Fibroblast of the aortic adventitia (primary cell): ENCODE measurements at places on chromosomes 2 and 18. TPM values are rescaled to one million over a fixed set of nuclear protein-coding genes. Genes with fewer than 3 reads are reported as not detected.
A peak's percentile ranks its signal among the peaks of the same experiment; 100 is the strongest.

SLC14A1 gene
- 5.6 and 254 TPM in 2 replicates for total RNA-seq

GRCh38 chr2:151280271-151280670 is 9.2 kb downstream of the NMI start:
- peak; percentile 87 for DNase-seq

- DNase-seq: no peak
These were observed 20.3 kb upstream of the SH3RF3 start for GRCh38 chr2:109108740-109109139.

- no peak for DNase-seq
These were observed 1488.0 kb upstream of the CELF4 start for GRCh38 chr18:39053571-39053970.

CNRIP1 gene
- total RNA-seq: 40.0 and 46.9 TPM in 2 replicates

- no peak for DNase-seq
These were observed 334.1 kb downstream of the GBX2 start for GRCh38 chr2:235833971-235834620.

KIAA2012 gene
- not detected in 2 replicates for total RNA-seq

INHA gene
- total RNA-seq: 0.18 and 2.0 TPM in 2 replicates

- no peak for DNase-seq
These were observed 1293.6 kb upstream of the ZEB2 start for GRCh38 chr2:145813481-145813880.

DNA sequence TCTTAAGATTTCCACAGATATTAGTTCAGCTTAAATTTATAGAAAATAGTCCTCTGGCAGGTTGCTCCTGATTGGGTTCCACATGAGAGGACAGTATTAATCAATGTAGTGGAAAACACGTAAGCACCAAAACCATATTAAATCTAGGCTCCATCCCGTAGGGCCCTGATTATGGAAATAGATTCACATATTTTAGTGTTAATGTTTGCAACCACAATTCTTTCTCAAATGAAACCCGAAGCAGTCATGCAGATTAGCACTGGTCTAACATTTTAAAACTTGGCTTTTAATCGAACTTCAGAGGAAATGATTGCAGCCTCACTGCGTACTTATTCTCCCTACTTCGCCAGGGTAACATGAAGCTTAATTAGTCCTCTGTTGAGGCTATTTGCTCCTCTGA is 60.9 kb downstream of the METTL4 start:
- no peak for DNase-seq

GKN1 gene
- total RNA-seq: not detected in 2 replicates

DNA sequence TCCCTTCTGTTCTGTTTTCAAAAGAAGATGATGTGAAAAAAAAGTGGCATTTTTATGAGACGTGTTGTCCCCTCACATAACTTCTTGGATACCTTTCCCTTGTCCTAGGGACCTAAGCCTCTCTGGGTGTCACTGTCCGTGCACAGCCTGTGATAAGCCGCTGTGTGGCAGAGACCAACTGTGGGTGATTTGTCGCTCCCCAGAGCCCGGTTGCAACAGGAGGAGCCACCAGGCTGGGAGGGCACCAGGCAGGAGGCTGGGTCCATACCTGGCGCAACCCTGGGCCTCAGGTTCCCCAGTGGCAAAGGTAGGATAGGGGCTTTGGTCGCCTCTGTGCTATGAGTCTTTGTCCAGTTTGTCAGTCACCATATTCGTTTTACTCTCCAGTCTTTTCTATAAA is 82.1 kb downstream of the AGAP1 start:
- no peak for DNase-seq

ST8SIA5 gene
- total RNA-seq: 0.90 TPM in 1 of 2 replicates, not detected in the other

LCT gene
- total RNA-seq: not detected in 2 replicates

SERPINB2 gene
- 13.9 and 67.6 TPM in 2 replicates for total RNA-seq

- no peak for DNase-seq
These were observed 5.0 kb downstream of the SNED1 start for GRCh38 chr2:241003369-241003768.

DNA sequence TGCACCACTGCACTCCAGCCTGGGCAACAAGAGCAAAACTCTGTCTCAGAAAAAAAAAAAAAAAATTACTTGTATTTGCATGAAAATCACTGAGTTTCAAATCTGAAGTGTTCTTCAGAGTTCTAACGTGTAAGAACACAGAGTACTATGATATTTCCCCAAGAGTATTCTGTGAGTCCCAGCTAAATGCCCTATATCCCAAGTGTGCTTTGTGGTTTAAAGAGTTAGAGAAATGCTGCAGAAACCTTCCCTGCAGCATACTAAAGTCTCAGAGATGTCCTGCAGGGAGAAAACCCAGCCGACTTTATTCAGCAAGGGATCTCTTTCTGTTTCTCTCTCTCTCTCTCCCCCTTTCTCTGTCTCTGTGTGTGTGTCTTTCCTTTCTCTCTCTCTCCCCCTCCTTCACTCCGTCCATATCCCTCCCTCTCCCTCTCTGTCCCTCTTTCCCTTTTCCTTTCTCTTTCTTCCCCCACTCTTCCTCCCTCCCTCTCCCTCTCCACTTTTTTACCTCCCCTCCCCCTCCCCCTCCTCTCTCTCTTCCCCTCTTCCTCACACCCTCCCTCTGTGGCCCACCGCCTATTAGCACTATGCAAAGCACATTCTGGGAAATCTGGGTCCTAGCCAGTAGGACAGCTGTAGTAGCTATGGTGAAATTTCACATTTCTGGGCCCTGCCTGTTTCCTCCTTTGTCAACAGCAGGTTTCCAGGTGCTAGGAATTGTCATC is 54.2 kb downstream of the ACTR2 start:
- DNase-seq: peak; percentile 37

DNA sequence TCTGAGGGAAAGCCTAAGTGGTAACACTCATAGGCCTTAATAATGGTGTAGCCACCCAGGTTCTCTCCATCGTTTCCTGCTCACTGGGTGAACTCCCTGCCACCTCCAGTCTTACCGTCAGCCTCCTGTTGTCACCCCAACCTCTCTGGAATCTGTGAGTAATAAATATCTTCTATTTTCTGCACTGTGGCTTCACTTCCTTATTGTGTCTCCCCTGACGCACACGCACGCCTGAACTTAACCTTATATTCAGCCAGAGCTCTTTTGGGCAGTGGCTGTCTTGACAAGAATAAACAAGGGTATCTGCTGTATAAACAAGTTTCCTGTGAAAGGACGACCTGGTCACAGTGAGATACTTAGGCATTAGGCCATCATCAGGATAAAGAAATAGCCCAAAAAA is 467.2 kb downstream of the SPAG16 start:
- no peak for DNase-seq

DNA sequence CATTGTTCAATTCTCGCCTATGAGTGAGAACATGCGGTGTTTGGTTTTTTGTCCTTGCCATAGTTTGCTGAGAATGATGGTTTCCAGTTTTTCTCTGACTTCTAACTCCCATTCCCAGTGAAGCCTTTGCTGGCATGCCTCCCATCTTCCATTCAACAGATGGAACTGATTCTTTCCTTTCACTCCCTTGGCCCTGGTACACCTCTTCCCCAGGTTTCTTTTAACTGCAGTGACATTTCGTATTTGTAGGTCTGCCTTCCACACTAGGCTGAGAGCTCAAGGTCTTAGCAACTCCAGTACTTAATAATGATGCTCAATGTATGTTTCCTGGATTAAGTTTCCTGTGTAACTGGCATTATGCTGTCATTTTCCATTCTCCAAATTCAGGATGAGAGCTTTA is 48.5 kb downstream of the GAREM1 start:
- DNase-seq: peak; percentile 22

- no peak for DNase-seq
These were observed 403.3 kb downstream of the TXNL1 start for GRCh38 chr18:56235071-56235470.

MSTN gene
- total RNA-seq: 0.08 and 0.18 TPM in 2 replicates

GRCh38 chr18:48446582-48447225 is 37.5 kb upstream of the ZBTB7C start:
- DNase-seq: peak; percentile 76

REG1A gene
- total RNA-seq: not detected in 2 replicates

GRCh38 chr2:96116879-96117533 is 635 bp upstream of the ADRA2B start:
- peak; percentile 14 for DNase-seq

KCNJ13 gene
- total RNA-seq: not detected in 2 replicates

DNA sequence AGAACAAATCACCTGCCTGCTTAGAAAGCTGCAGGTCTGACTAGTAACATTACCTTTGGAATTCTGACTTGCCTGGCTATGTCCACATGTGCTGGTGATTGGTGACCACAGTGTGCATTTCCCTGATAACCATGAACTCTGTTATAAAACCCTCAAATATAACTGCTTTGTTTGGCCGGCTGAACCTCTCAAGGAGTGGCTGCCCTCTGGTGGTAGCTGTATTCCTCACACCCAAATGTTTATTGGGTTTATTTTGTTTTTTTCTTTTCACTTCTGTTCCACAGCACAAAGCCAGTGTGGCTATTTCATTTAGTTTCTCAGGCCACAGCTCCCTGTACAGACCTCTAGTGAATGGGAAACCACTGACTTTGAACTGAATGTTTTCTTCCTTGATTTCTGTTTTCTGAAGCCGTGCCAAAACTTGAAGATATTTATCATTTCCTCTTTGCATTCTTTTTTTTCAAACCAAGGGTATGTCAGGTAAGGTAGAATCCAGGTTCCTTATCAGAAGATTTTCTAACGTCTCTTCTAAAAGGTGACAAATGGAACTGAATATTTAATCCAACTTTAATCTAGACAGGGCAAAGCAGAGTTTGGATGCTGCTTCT is 549.0 kb upstream of the VRK2 start:
- DNase-seq: peak; percentile 67

GRCh38 chr18:70221915-70222278 is 16.4 kb upstream of the RTTN start:
- no peak for DNase-seq

DNA sequence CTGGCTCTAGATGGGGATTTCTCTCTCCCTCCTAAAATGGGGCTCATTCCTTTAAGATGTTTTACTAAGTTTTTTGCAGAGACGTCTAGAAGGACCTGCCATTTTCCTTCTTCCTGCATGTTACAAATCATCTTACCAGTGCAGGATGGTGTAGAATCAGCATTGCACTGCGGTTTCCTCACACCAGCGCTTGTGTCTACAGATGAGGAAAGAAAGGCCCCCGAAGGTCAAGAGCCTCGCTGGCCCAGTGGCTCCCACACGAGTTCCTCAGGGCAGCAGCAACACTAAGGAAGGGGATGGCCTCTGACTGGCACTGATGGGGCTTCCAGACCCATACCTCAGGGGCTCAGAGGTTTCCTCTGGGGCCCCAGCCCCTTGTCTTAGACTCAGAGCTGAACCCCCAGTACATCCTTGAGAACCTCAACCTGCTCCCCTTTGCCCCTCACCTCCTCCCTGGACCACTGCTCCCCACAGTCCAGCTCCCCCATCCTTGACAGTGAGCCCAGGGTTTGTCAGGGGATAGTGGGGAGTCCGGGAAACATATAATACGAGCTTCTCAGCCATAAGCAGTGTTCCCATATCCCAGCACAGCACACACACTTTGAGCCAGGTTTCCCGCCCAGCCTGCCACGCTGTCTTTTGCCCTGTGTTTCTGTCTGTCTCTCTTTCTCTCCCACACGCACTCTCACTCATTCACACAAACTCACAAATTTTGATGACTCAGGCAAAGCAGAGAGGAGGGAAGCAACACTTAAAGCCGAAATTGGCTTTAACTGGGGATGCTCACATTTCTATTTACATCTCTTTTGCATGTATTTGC is 29.4 kb downstream of the ZFP36L2 start:
- DNase-seq: no peak

SLC9A4 gene
- total RNA-seq: not detected in 2 replicates

SNED1 gene
- 77.5 and 105 TPM in 2 replicates for total RNA-seq

DNA sequence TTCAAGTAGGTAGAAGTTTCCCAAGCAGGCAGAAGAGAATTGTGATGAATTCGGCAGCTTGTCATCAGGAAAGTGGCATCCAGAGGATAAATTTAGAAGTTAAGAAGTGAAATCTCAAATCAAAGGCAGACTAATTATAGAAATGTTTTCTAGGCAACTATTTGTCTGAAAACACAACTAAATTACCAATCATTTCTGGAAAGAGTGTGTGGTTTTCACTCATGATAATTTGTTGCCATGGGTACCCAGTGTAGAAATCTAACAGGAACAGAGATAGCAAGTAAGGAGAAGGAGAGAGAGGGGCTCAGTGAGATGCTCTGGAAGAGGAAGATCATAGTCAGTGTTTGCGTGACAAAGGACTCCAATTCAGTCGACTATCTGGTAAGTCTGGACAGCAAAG is 208.1 kb downstream of the NCKAP5 start:
- no peak for DNase-seq

ALLC gene
- total RNA-seq: not detected in 2 replicates

DNA sequence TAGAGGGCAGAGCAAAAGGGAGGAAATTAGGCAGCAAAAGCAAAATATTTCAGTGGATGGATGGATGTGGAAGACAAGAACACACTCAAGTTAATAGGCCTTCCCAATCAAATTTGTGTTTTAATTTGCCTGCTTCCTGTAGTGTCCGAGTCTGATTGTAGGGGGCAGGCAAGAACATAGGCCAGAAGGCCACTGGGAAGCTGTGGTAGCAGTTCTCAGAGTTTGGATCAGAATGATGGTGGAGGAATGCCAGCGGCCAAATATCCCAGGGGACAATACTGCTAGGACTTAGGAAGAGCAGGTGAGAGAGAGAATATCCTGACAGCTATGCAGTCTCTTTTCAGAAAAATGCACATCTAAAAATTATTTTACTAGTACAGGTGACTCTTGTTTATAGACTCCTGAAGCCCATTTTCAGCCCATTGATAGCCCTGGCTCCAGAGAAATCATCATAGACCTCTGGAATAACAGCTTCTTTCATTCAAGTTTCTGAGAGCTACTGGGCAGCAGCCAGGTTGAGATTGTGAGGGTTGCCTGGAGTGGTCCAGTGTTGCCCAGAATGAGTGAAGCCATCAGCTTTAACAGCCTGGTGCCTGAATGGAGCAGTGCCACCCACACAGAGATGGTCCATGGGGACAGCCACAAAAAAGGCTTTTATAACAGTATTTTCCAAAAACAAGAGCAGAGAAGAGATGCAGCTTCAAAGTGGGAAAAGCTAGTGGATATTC is 19.1 kb upstream of the SERPINE2 start:
- DNase-seq: no peak

PRSS56 gene
- not detected in 2 replicates for total RNA-seq

GRCh38 chr2:19900931-19901441 is 797 bp downstream of the TTC32 start:
- peak; percentile 44 for DNase-seq

SLC19A3 gene
- total RNA-seq: 0.18 and 1.6 TPM in 2 replicates

DNA sequence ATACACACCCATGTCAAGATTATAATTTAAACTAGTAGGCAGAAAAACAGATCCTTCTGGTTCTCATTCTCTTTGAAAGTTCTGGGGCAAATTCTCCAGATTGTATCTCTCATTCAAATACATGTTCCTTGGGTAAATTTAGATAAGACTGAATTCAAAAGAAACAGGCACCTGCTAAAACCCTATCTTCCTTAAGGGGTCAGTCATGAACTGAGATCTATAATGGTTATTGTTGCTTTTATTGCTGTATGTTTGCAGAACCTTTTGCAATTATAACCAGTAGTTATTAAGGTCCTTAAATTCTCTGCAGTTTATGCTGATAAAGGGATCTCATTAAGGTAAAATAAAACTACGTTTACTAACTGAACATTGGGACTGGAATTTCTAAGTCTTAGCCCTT is 83.5 kb downstream of the MYO5B start:
- DNase-seq: no peak
